Naive thymus-derived CD8-positive, alpha-beta T cell (primary cell): ENCODE measurements at places on chromosomes 13 and 19. TPM values are rescaled to one million over a fixed set of nuclear protein-coding genes. Genes with fewer than 3 reads are reported as not detected.

COX6B2 gene
- total RNA-seq, result not detected

BAX gene
- total RNA-seq, result 181 TPM

ZFP14 gene
- total RNA-seq, result 21.3 TPM

FFAR2 gene
- not detected for total RNA-seq

ZNF626 gene
- total RNA-seq, result 17.8 TPM

FCHO1 gene
- total RNA-seq, result 99.7 TPM

ZNF575 gene
- 5.1 TPM for total RNA-seq

NFKBIB gene
- total RNA-seq, result 25.2 TPM

STARD13 gene
- not detected for total RNA-seq

- no peaks in the 10 kb centered on the region for H3K4me1 ChIP-seq
- no peak for DNase-seq
- H3K36me3 ChIP-seq, result no peaks in the 10 kb centered on the region
- no peak overlapping the region for H3K27ac ChIP-seq
- no peak overlapping the region for H3K4me3 ChIP-seq
These were observed 663.8 kb downstream of the LIG4 start for GRCh38 chr13:107551521-107551920.

DNA sequence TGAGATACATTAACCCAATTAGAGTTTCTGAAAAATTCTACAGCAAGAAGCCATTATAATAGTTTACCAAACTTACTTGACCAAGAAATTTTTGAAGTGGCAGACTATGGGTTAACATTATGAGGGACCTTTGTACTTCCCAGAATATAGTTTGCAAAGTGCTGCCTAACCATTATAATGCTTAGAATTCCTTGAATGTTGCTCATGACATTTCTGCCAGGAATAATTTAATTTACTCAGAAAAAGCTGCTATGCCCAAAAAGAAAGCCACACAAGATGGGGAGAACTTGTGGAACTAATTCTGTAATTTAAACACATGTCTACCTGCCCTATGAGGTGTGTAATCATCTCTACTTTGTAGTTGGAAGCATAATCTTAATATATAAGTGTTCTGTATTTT, 58.1 kb upstream of the MYCBP2 start:
- H3K27me3 ChIP-seq, result no peaks in the 10 kb centered on the region
- no peak overlapping the region for H3K27ac ChIP-seq
- no peak overlapping the region for H3K4me3 ChIP-seq
- no peaks in the 10 kb centered on the region for H3K36me3 ChIP-seq
- peaks cover 5% of the 10 kb centered on the region for H3K4me1 ChIP-seq
- DNase-seq, result no peak

DNA sequence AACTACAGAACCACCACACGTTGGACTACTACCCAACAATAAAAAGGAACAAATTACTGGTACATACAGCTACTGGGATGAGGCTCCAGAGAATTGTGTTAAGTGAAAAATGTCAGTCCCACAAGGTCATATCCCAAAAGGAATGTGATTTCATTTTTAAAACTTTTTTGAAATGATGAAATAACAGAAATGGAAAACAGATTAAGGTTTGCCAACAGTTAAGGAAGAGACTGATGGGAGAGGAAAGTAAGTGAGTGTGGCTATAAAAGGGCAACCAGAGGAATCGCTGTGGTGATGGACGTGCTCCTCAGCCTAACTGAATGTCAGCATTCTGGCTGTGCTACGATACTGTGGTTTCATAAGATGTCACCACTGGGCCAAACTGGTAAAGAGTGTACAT, 512.8 kb downstream of the UQCRFS1 start:
- no peak overlapping the region for H3K27ac ChIP-seq
- no peak for DNase-seq
- H3K4me3 ChIP-seq, result no peak overlapping the region
- H3K27me3 ChIP-seq, result peaks cover 2% of the 10 kb centered on the region
- no peaks in the 10 kb centered on the region for H3K4me1 ChIP-seq

- H3K36me3 ChIP-seq, result no peaks in the 10 kb centered on the region
- H3K27me3 ChIP-seq, result peaks cover 13% of the 10 kb centered on the region
- no peak overlapping the region for H3K4me3 ChIP-seq
- no peak for DNase-seq
- no peak overlapping the region for H3K27ac ChIP-seq
- no peaks in the 10 kb centered on the region for H3K4me1 ChIP-seq
These were observed 65.7 kb upstream of the MTIF3 start for GRCh38 chr13:27516103-27516502.

GRCh38 chr13:71864094-71864985, 2.7 kb downstream of the DACH1 start:
- H3K27ac ChIP-seq, result no peak overlapping the region
- H3K27me3 ChIP-seq, result peaks cover 38% of the 10 kb centered on the region
- H3K4me1 ChIP-seq, result peaks cover 20% of the 10 kb centered on the region
- DNase-seq, result no peak

- DNase-seq, result no peak
- H3K4me1 ChIP-seq, result no peaks in the 10 kb centered on the region
- H3K27me3 ChIP-seq, result no peaks in the 10 kb centered on the region
These were observed 82.2 kb downstream of the SLC7A1 start for GRCh38 chr13:29513002-29513980.

- H3K27ac ChIP-seq, result no peak overlapping the region
- no peak overlapping the region for H3K4me3 ChIP-seq
These were observed 20.4 kb downstream of the COG6 start for GRCh38 chr13:39675904-39676303.
